ENCODE measurements at places on chromosomes 1 and 21.

GRCh38 chr1:153261281-153262069, 2.0 kb downstream of the LORICRIN start:
- DNase-seq: peak; percentile 21

- no peak for DNase-seq
Measured at GRCh38 chr1:108120163-108120562, 80.0 kb downstream of the SLC25A24 start.

DNA sequence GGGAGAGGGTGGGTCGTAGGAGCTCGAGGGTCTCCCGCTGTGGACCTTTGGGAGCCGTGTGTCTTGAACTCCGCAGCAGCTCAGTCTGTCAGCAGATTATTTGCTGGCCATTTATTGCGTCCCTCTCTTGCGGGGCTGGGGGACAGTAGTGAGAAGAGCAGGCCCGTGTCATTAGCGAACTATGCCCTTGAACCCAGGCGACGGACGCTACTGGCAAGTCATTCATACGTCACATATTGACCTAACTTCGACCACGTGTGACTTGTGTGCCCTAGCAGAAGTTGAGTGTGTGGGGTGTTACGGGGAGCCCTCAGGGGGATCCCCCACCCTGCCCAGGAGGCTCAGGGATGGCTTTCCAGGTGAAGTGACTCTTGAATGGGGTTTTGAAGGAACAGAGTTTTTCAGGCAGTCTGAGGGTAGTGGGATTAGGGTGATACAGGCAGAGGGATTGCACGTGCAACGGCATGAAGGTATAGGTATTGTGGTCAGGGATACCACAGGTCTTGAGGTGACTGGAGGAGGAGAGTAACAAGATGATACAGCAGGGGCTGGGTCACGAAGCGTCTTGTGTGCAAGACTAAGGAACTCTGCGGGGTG, 13.0 kb downstream of the RCC1 start:
- DNase-seq: peak; percentile 21

GRCh38 chr1:24450316-24450715, 34.7 kb downstream of the NIPAL3 start:
- no peak for DNase-seq

DNA sequence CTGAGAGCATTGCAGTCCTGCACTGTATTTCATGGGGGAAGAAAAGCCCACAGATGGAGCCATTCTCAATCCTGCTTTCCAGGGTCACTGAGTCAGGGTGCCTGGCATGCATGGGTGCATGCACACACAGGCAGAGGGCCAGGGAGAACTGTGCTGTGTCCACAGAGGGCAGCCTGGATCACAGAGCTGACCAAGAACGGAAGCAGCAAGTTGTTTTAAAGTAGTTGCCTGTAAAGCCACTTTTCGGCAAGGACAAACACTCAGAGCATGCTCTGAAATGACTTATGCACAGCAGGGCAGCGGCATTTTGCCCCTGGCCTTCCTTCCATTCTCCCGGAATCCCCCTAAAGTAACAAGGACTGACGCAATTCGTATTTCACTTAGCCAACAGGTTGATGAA, 3.6 kb downstream of the ERG start:
- DNase-seq: no peak

- no peak for DNase-seq
Measured at GRCh38 chr1:205251576-205251975, 23.8 kb downstream of the TMCC2 start.

DNA sequence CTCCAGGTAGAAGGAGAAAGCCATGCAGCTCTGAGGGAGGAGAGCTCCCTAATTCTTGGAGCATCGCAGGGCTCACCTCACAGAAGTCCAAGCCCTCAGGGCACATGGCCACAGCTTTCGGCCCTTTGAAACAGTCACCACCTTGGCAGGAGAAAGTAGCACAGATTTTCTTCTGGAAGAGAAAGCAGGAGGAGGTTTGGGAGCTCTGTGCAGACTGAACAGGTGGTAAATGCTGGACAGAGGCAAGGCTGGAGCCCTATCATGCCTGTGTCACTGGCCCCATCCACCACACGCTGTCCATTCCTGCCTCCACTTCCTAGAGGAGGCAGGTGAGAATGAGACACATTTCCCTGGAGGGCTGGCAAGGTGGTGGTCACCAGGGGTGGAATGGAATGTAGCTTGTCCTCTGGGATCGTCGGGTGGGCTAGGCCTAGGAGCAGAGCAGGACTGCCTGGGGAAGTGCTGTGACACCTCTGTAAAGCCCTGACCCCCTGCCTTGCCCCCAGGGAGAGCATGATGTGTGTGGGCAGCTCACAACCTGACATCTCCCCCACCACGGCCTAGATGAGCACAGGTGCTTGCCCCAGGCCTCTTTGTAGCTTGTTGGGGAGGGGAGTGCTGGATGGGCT, 2.8 kb upstream of the INPP5B start:
- no peak for DNase-seq

GRCh38 chr1:111030590-111030989, 66.9 kb upstream of the LRIF1 start:
- peak; percentile 47 for DNase-seq

- DNase-seq: no peak
Measured at GRCh38 chr21:15904389-15904788, 174.6 kb downstream of the USP25 start.

GRCh38 chr1:168469690-168470089, 74.1 kb downstream of the XCL2 start:
- DNase-seq: no peak

GRCh38 chr1:5720045-5720444, 272.2 kb downstream of the NPHP4 start:
- DNase-seq: no peak

DNA sequence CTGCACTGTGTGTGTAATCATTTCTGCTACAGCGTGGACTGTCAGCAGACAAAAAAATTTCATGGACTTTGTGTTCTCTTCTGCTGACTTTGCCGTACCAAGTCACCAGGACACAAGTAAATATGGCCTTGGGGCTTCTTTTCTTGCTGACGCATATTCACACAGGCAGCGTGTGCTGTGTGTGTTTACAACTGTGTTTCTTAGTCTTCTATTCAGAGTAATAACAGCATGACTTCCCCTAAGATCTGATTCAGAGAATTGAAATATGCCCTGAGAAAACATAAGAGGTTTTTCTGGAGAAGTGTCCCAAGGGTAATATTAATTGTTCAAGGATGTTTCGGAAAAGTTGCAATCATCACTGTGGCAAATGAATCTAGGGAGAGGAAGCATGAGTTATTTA, 47.1 kb upstream of the DYNLT5 start:
- DNase-seq: no peak

GRCh38 chr1:156834322-156834721, 17.7 kb upstream of the SH2D2A start:
- no peak for DNase-seq

- DNase-seq: no peak
Measured at GRCh38 chr1:195754874-195755273, 853.4 kb downstream of the KCNT2 start.

DNA sequence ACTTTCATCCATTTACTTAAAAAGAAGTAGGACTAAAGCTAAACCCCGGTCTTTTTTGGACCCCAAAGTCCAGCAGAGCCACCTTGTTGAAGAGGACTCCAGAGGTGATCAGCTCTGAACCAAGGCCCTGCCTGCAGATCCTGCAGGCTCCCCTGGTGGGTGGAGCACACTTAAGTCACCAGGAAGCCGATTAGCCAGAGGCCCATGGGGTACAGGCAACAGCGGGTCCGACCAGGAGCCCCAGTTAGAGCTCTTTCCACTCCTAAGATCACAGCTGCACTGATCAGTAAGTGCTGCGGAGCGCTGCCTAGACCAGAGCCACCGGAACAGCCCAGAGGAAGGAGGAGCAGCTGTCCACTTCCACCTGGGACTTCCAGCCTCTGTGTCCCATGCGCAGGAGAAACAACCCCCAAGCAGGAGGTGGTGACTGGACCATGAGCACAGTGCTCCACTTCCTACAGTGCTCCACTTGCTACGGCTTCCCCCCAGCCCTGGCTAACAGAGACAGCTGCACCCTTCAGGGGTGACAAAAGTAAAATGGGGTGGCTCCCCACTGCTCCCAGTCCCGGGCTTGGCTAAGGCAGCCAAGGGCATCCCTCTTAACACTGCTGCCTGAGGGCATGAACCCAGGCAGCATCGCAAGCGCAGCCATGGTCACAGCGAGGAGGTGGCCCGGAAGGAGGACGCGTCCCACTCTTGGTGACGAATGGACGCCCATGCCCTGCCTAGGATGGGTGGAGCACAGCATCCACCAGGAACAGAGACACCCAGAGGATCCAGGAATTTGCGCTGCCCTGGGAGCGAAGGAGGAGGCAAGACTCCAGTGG, 58.0 kb downstream of the NPHP4 start:
- DNase-seq: no peak

All from naive thymus-derived CD8-positive, alpha-beta T cell (primary cell).